ENCODE measurements at places on chromosomes 11 and 22.

DNA sequence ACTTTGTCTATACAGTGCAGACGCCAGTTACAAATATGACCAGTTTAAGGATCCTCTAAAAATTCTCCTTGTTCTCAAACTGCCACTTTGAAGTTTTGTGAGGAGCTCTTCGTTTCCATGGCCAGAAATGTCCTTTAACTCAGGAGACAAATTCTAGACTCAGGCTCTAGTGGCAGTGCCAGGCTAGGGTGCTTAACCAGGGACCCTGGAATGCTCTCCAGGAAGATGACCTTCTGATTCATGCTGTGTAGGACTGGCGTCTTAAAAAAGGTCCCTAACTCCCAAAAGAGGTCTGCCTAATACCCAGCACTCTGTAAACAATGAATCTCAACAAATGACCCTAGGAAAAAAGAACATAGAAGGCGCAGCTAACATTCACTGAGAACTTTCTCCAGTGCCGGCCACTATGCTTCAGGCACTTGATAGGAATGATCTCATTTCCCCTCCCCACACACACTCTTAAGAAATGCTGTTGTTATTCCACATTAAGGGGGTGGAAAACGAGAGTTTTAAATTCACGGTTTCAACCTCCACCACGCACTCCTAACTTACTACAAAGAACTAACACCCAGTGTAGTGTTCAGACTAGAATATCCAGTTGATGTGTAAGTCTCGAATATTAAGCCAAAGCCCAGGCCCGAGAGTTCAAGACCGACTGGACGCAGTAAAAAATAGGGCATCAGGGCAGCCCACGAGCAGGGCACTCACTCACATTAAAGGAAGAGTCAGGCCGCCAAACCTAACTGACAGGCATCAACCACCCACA is 747 bp downstream of the NXF1 start:
- no peak for DNase-seq

DNA sequence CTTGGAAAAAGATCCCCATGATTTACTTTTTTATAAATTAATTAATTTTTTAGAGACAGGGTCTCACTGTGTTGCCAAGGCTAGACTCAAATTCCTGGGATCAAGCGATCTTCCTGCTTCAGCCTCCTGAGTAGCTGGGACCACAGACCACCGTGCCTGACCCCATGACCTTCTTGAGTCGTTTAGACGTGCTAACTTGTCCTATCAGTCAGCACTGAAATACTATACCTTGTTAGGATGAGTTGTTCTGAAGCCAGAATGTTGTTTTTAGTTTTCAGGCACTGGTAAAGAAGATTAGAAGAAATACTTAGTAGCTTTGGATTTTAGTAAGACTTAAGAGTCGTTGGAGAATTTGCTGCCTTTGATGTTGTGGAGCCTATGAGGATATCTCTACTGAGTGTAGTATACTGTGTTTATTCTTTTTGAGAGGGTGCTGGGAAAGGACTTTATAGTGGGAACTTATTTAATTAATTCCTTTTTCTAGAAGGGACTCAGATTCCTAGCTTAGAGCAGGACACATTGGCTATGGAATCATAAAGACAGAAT is 8.6 kb downstream of the HTATIP2 start:
- DNase-seq = no peak

GRCh38 chr11:122711831-122712381 is 56.4 kb downstream of the UBASH3B start:
- DNase-seq = no peak

- DNase-seq = no peak
Observed at GRCh38 chr11:62851807-62852522, 12.6 kb upstream of the WDR74 start.

DNA sequence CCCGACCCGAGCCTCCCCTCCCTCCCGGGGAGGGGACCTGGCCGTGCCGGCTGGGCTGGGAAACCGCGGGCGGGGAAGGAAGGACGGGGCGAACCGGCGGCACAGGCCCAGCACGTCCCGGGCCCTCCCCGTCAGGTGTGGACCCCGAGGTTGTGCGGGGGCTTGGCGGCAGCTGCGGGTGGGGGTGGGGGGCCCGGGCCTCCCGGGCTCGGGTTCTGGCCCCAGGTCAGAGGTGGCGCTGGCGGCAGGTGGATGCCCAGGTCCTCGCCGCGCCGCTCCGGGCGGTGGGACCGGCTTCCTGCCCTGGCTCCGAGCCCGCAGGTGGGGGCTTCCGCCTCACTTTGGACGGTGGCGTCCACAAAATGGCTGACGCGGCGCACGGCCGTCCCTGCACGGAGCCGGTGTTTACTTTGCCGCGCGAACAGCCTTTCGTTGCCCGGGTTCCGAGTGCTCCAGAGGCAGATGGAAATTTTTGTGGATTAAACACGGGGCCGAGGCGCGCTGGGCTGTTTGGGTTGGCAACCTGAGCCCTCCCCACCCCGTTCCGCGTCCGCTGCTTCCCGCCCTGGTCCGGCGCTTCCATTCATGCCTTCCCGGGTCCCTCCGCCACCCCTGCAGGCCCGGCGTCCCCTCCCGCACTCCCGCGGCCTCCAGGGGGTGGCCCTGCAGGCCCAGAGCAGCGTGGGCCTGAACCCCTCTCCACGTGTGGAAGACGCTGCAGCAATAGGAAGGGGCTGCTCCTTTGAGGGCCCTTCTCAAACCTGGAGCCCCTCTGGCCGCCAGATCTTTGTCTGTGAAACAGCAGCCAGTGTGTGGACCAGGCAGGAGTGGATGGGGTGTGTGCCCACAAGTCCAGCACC is 92.0 kb upstream of the KCNQ1OT1 start:
- no peak for DNase-seq

GRCh38 chr11:127252321-127252720 is 251.8 kb upstream of the KIRREL3 start:
- no peak for DNase-seq

GRCh38 chr11:112134473-112134872 is 29.4 kb downstream of the IL18 start:
- DNase-seq = no peak

DNA sequence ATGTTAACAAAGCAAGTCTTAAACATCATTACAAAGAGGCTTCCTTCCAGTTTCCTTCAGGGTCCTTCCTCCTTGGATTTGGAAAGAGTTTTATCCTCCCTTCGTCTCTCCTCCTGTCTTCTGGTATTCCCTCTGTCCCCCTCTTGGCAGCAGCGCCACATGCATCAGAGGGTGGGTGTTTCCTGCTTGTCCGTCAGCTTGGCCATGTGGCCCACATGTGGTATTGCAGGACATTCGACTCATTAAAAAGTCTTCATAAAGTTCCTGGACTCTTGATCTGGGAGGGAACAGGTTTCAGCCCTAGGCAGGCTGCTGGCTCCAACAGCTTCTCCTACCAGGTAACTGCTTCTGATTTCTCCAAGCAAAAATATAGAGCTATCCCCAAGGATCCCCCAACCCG is 189.8 kb downstream of the CSNK2A3 start:
- DNase-seq = no peak

DNA sequence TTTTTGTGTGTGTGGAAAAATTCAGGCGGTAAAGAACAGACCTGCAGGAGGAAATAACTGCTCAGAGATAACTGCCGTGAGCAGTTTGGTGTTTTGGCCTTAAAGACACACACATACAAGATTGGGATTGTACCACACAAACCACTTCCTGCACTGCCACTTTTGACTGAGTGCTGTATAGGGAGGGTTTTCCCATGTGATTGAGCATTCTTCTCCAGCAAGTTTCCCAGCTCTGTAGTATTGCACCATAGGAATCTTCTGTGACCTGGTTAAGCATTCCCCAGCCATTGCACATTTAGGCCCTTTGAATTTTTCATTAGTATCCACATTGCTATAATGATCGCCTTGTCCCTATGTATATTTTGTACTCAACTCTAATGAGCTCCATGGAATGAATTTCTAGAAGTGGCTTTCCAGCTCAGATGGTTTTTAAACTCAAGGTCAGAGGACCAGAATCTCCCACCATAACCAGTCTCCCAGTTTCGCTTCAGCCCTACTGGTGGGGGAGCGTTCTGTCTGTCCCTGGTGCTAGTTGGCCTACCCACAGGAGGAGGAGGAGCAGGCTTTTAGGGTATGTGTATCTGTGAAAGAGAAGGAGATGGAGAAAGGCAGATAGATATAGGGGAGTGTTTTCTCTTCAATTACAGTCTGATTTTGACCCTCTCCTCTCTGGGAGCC is 9.3 kb downstream of the CD82 start:
- DNase-seq = no peak

- DNase-seq = no peak
Observed at GRCh38 chr22:28408709-28409108, 270.9 kb downstream of the TTC28 start.

DNA sequence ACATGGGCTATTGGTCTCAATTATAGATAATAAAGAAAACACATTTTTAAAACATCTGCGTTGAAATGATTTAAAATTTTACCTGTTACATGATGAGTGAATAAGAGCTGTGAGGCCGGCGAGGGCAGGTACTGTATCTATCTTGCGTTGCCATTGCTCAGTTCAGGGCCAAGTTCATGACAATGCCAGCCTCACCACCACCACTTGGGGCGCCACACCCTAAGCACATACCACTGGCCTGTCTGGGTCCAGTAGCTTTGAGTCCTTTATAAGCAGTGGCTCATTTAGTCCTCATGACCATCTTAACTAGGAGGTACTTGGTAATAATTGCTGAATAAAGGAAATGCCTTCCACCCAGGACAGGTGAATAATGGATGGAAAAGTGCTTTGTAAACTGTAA is 14.5 kb upstream of the MB start:
- DNase-seq = no peak

GRCh38 chr11:84526250-84526649 is 1100.9 kb downstream of the DLG2 start:
- DNase-seq = no peak

DNA sequence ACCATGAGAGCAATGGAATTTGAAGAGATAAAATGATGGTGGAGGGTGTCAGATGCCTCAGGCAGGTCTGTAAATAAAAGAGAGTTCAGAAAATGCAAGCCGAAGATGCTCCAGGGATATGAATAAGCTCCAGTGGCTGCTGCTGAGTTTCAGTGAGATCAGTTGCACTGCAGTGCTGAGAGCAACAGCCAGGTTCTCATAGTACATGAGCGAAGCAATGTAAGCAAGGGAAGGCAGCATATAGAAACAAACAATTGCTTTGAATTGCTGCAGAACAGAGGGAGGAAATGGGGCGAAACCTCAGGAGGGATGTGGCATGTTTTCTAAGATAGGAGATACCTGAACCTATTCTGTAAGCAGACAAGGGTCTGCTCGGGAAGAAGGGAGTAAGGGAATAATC is 369.5 kb downstream of the AASDHPPT start:
- no peak for DNase-seq

GRCh38 chr11:122128146-122128545 is 12.1 kb upstream of the BLID start:
- no peak for DNase-seq

GRCh38 chr11:9473408-9473807 is 12.6 kb downstream of the ZNF143 start:
- no peak for DNase-seq

- DNase-seq = no peak
Observed at GRCh38 chr11:106714199-106714598, 304.1 kb downstream of the GUCY1A2 start.

- no peak for DNase-seq
Observed at GRCh38 chr22:41638124-41638523, 17.0 kb downstream of the XRCC6 start.

DNA sequence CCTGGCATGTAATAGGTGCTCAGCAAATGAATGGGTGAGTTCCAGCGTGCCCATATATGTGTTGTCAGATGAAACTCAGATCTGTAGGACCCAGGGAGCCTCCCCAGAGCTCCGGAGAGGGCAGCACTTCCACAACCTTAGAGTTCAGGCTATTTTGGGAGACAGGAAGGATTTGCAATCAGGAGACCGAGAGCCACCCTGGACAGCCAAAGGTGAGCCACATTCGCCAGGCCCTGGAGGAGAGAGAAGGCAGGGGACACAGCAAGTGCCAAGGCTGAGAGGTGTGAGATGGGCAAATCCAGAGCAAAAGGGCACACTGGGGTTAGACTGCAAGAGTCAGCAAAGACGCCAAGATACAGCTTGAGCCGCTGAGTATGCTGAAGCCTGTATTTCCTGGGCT is 66.4 kb downstream of the CD82 start:
- DNase-seq = no peak

DNA sequence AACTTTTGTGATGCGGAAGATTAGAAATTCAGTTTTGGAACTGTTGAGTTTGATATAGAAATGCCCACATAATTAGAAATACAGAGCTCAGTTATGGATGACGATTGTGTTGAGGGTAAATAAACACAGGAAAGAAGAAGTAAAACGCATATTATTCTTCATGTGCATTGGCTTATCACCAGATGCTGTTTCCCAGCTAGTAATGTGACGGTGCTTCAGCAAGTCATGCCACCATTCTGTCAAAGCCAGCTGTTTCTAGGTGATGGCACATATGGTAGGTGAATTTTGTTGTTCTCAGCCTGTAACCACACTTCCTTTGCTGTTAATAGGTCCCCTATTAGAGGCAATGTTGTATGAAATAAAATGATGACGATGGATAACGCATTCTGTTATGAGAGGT is 68.9 kb downstream of the C11orf65 start:
- no peak for DNase-seq

DNA sequence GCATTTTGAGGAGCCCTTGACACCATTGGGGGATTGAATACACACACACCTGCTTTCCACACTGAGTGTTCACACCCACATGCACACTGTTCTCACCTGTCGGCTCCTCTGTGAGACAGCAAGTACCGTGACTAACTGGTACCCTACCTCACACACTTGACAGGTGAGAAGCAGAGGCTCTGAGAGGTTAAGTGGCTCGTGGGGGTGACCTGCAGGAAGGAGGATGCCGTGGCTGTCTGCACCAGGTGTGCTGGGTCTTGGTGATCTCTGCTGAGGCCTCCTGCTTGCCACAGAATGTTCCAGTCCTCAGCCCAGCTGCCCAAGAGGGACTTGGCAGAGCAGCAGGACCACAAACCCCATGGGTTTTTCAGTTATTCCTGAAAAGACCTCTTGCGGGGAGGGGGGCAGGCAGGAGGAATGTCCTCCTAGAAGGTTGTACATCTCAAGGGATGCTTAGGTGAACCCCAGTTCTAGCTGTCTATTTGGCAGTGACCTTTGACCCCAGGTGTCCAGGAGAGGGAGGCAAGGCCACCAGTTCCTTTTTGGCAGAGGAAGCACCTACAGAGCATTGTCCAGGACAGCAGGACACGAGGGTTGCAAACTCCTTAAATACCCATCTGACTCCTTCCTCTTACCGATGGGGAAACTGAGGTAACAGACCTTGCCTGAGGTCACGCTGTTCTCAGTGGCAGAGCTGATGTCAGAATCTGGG is 66.0 kb downstream of the SHISAL1 start:
- no peak for DNase-seq

DNA sequence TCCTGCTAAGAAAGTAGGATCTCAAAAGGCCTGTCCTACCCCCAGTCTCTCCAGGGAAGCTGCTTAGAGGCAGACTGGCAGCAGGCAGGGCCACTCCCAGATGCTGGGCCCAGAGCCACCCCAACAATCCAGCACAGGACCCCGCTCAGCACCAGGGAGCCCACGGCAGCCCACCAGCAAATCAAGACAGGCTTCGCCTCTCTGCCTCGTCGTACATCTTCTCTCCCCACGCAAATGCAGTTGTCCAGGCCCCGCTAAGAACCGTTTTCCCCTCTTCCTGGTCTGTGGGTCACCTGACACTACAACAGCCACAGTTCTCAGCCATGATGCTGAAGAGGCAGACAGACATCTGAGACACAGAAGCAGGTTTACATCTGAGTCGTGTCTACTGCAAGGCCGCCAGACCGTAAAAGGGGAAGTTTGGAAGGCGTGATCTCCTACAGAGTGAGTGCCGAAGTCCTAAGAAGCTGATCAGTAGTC is 51.1 kb downstream of the IGSF9B start:
- no peak for DNase-seq

Data from smooth muscle cell of the brain vasculature (primary cell).